Aorta (tissue), 5 donors: ENCODE measurements at places on chromosomes 11 and 22. TPM values are rescaled to one million over a fixed set of nuclear protein-coding genes. Genes with fewer than 3 reads are reported as not detected.
A peak's percentile ranks its signal among the peaks of the same experiment; 100 is the strongest.

RGL4 gene
- 1.2 TPM for total RNA-seq

DNA sequence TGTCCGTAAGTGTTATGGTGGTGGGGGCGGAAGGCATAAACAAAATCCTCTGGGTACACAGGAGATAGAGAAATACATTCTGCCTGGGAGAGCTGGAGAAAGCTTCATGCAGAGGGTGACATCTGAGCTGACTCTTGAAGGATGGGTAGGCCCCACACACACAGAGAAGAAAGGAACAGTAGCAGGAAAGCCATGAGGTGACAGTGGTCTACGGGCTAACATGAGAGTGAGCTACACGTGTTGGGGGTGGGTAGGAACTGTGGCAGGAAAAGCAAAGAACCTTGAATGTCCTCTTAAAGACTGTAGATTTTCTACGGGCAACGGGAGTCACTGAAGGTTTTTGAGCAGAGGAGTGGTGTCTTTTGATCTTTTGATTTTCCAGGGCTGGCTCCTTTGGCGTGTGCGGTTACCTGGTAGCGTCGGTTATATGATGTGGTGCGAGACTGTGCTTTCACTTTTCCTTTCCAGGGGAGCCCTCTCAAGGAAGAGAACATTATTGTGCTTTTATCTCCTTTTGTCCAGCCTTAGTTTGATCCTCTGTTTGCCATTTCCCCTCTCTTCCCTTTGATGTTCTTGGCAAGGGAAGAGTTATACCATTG is 39.7 kb downstream of the ADAMTS8 start:
- H3K27me3 ChIP-seq: no peaks in the 10 kb centered on the region
- no peaks in the 10 kb centered on the region for H3K4me1 ChIP-seq

- no peaks in the 10 kb centered on the region for H3K27me3 ChIP-seq
- no peaks in the 10 kb centered on the region for H3K36me3 ChIP-seq
- no peak for DNase-seq
- no peaks in the 10 kb centered on the region for H3K4me1 ChIP-seq
Measured at GRCh38 chr11:87961606-87962005, 213.6 kb downstream of the RAB38 start.

- H3K4me1 ChIP-seq: no peaks in the 10 kb centered on the region
- H3K4me3 ChIP-seq: no peak overlapping the region
- H3K27ac ChIP-seq: no peak overlapping the region
- no peak for DNase-seq
- no peaks in the 10 kb centered on the region for H3K27me3 ChIP-seq
Measured at GRCh38 chr11:15347969-15348734, 233.4 kb downstream of the INSC start.

DNA sequence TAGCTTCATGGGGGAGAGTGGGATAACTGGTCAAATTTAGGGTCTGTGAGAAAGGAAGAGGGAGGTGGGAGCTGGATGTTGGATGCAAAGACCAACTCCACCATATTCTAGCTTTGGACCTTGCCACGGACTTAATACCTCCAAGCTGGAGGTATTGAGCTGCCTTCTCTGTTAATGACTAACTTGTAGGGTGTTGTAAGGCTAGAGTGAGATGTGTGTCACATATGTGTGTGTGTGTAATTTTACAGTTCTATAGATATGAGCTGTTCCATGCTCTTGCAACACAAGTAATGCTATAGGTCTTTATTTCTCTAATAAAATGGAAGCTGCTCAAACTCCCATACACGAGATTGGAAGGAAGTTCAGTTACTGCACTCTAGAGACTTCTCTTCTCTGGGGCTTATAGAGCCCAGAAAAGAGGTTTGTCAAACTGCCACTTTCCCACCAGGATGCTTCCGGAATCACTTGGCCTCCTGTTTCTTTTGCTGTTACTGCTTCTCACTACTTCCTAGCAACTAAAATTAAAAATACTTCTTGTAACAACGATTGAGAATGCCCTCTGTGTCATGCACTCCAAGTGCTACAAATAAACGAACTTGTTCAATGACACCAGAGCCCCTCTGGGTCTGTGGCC is 16.0 kb upstream of the FJX1 start:
- H3K36me3 ChIP-seq: no peaks in the 10 kb centered on the region

GUCY1A2 gene
- total RNA-seq: 37.9 TPM

DNA sequence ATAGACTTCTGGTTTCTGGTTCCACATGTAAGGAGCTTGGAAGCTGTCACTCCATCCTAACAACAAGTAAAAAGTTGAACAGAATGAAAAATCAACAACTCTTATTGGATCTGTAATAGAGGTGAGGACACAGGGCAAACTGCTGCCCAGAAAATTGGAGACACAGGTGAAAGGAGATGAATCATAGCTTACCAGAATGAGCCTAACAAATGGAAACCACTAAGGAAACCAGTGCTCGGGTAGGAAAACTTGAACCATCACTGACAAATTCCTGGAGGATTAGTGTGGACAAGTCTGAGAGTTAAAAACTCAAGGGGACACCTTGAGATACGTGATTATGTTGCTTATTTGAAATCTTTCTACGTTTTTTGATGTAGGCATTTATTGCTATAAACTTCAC is 52.1 kb downstream of the GDPD4 start:
- no peak overlapping the region for H3K4me3 ChIP-seq
- no peak for DNase-seq
- H3K27me3 ChIP-seq: no peaks in the 10 kb centered on the region
- H3K4me1 ChIP-seq: no peaks in the 10 kb centered on the region
- no peaks in the 10 kb centered on the region for H3K36me3 ChIP-seq

DNA sequence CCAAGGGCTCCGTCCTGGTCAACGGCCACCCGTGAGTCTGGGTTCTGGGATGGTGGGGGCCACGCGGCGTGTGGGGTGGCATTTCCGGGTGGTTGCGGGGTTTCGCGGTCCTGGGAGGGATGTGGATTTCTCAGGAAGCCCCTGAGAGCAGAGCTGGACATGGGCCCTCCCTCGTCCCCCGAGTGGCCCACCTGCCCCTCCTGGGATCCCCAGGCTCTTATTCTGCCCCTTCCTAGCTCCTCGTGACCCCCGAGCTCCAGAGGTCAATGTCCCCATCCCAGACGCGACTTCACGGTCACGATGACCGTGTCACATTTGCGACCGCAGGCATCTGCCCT is 4.4 kb downstream of the MUC5AC start:
- no peaks in the 10 kb centered on the region for H3K27me3 ChIP-seq
- no peak overlapping the region for H3K27ac ChIP-seq
- peak; percentile 62 for DNase-seq

C22orf31 gene
- total RNA-seq: not detected

KCNK7 gene
- total RNA-seq: 0.93 TPM

GRCh38 chr11:69969890-69970784 is 108.0 kb upstream of the ANO1 start:
- H3K27me3 ChIP-seq: no peaks in the 10 kb centered on the region
- H3K27ac ChIP-seq: no peak overlapping the region
- H3K4me3 ChIP-seq: no peak overlapping the region
- H3K36me3 ChIP-seq: no peaks in the 10 kb centered on the region

- no peak overlapping the region for H3K27ac ChIP-seq
- H3K36me3 ChIP-seq: no peaks in the 10 kb centered on the region
- DNase-seq: no peak
Measured at GRCh38 chr22:39240831-39241793, 3.7 kb downstream of the PDGFB start.

DNA sequence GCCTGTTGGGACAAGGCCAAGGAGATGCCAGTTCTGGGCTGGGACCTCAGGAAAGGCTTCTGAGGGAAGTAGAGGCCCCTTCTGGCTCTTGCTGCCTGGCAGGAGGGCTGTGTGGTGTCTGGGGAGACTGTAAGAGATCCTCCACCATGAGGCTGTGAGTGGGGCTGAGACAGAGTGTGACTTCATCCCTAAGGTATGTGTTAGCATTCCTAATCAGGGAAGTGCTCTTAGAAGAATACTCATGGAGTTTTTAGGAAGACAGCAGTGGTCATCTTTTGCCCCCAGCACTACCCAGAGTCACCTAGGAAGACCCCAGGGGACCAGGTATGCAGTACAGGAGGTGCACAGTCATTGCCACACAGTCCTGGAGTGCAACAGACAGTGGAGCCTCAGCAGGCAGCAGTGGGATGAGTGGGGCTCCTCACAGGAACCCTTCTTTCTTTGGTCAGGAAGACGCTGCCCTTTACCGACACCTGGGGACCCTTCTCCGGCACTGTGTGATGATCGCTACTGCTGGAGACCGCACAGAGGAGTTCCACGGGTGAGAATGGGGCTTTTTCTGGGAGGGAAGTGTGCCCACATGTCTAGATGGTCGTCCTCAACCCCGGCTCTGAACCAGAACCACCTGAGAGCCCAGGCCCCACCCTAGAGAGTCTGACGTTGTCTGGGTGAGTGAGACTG is 2.8 kb downstream of the RIC8A start:
- no peak overlapping the region for H3K4me3 ChIP-seq
- no peaks in the 10 kb centered on the region for H3K27me3 ChIP-seq
- no peaks in the 10 kb centered on the region for H3K4me1 ChIP-seq
